ENCODE measurements at places on chromosomes 3 and 15.

DNA sequence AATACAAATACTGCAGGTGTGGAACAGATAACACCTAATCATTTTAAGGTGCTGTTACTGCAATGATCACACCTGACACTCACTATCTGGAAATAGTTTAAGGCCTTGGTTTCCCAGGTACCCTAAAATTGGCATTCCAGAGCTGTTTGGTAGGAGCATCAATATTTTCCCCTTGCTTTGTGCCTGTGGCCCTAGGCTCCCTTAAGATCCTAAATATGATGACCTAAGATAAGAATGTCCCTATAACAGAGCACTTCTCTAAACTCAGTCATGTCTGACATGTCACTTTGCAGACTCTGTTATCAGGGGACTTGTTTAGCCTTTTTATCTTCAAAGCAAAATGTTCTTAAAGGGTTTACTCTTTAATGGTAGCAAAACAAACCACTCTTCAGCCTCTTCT is 115.9 kb upstream of the STRIT1 start:
- no peak for DNase-seq

DNA sequence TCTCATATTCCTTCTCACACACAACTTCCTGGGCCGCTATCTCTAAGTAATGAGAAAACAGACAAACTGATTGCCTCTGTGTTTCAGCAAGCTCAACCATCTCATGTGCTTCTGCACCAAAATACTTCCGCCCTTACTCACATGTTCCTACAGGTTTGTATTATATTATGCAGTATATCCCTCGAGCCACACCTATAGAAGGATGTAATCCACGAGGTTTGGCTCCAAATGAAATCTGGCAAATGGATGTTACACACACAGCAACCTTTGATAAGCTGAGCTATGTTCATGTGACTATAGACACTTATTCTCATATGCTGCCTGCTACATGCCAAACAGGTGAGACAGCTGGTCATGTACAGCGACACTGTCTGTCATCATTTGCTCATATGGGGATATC is 22.6 kb downstream of the CCRL2 start:
- no peak for DNase-seq

DNA sequence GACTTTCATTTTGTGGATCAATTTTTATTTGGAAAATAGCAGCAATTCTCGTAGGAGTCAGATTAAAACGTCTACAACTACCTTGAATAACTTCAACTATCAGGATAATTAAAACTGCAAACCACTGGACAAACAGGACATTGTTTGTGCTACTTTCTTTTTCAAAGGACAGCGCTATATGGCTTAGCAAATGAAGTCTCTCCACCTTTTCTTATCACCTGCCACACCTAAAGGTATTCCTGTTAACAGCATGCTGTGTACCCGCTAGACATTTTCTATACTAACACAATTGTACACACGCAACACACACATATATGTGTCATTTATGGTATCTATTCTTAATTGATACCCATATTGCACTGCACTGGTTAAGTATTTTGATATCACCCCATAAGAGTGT is 19.2 kb downstream of the MNS1 start:
- no peak for DNase-seq

- DNase-seq: no peak
These were observed 1.2 kb downstream of the CPLX3 start for GRCh38 chr15:74827614-74828013.

DNA sequence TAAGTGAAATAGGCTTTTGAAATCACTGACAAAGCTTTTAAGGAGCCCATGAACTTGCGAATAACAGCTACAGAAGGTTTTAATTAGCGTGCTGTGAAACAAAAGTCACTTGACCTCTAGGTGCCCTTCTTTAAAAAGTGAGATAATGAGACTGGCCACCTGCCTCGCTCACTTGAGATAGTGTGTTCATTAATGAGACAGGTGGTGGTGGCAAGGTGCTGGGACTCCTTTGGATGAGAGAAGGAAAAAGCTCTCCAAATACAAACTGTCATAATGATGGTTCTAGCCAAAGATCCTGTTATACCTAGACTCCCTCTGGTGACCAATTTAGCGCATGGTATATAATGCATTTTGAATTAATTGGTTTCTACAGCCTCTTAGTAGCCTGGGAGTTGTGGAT is 22.7 kb upstream of the IREB2 start:
- DNase-seq: no peak

GRCh38 chr15:38128341-38128781 is 124.3 kb upstream of the SPRED1 start:
- no peak for DNase-seq

GRCh38 chr3:26652164-26652563 is 29.6 kb downstream of the LRRC3B start:
- DNase-seq: no peak

- no peak for DNase-seq
These were observed 95.7 kb downstream of the SUCNR1 start for GRCh38 chr3:151969026-151969642.

- no peak for DNase-seq
These were observed 822.7 kb downstream of the TUSC7 start for GRCh38 chr3:117532268-117532667.

GRCh38 chr3:193593668-193594030 is 641 bp downstream of the OPA1 start:
- DNase-seq: peak; percentile 37

GRCh38 chr15:51869060-51869421 is 39.6 kb downstream of the TMOD3 start:
- DNase-seq: no peak

- peak; percentile 36 for DNase-seq
These were observed 1.0 kb upstream of the DLL4 start for GRCh38 chr15:40927873-40928806.

- DNase-seq: no peak
These were observed 114.0 kb downstream of the CYP19A1 start for GRCh38 chr15:51224428-51224827.

DNA sequence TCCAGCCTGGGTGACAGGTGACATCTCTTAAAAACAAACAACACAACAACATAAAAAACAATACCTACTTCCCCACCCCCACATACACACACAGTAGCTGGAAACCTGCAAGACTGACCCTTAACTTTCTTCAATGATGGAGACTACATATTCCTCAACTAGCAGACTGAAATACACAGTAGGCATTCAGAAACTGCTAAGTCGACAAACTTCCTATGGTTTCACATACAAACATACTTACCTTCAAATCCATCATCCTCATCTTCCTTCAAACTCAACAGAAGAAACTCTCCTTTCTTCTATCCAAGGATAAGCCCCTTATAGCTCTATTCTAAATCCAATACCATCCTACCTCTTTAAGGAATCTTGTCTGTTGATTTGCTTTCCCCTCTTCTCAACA is 30.6 kb downstream of the DCUN1D1 start:
- no peak for DNase-seq

DNA sequence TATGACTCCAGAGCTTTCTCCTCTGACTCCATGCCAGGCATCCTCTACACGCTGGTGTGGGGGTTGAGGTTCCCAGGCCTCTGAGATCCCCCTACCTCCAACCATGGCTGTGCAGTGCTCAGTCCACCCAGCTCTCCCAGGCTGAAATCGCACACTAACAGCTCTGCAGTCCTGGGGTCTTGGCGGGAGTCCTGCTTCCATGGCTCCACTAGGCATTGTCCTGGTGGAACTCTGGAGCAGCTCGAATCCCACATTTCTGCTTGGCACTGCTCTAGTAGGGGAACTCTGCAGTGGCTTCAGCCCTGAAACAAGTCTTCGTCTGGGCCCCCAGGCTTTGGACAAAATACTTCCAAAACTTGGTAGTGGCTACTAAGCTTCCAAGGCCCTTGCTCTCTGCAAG is 50.7 kb downstream of the ROPN1B start:
- no peak for DNase-seq

DNA sequence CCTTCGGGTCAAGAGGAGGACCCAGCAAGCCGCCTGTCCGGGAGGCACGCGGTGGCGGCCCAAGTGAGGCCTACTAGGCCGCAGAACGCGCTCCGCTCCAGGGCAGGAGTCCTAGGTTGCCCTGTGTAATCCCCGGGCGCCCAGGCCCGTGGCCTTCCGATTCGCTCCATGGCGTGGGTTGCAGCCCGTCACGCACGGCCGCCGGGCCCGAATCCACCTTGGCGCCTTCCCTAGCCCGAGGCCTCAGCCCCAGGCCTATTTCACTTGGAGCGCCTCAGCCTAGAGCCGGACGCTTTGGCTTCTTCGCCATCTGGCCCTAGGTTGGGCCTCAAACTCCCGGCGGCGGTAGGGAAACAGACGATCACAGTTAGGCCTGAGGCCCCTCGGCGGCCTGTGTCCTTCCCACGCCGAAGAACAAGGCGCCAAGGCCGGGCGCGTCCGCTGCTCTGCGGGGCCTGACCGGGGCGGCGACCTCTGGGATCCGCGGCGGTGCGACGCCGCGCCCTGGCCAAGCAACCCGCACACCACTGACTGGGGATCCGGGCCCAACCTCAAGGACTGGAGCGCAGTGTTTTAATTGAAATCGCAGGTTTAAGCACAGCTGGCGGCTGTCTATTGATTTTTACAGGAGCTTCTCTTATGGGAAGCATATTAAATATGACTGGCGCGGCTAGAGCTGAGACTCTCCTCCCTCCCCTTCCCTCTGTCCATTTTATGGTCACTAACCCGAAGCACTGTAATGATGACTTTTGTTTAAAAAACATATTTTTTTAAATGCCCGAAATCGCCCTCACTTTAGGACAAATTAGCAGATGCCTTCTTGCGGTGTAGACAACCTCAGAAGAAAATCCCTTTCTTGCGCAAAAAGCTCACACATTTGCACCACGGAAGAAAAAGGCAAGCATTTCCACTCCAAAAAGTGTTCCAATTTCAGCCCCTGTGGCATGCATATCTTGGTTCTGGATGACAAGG is 3.8 kb upstream of the FEZF2 start:
- DNase-seq: no peak

DNA sequence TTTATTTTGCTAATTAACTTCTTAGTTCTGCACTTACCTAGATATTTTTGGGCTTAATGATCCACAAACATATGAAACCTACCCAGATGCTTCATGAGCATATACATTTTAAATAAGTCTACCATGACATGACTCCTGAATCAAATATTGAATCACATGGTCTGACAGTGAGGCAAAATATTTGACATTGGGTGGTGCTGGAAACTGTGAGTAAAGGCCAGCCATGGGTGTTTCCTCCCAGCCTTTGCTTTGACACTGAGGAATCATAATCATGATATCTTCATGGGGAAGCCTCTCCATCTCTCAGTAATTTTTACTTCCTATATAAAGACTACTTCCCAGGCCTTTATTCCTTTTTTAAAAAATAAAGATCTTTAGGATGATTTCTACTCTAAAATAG is 22.8 kb upstream of the SSR3 start:
- no peak for DNase-seq

DNA sequence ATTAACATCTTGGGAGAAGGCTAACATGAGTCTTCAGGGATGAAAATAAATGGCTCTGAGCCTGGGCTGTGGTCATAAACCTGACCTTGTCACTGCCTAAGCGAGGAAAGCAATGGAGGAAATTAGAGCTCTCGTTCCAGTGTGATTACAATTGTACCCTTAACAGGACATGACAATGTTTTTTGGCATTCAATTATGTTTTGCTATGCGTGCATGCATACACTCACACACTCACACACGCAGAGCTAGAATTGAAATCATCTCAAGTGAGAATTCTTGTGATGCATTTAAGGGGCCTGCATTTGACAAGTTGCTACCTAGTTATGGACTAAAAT is 24.1 kb downstream of the ZNF80 start:
- DNase-seq: no peak

DNA sequence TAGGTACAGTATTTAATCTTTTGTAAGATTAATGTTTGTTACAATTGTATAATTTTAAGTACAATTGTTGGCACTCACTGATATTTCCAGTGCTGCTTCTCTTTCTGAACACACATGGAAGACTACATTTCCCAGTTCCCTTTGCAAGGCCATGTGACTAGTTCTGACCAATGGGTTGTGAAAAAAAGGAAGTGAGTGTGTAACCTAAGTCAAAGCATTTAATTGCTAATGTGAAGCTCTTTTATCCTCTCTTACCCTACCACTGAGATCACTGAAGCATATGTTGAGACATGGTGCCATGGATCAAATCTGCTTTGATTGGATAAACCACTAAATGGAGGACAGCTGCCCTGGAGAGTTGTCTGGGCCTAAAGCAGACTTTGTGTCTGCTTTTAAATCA is 83.9 kb upstream of the PLXND1 start:
- DNase-seq: peak; percentile 84

- no peak for DNase-seq
These were observed 7.8 kb downstream of the DLL4 start for GRCh38 chr15:40936709-40937666.

GRCh38 chr3:129723558-129724324 is 117.3 kb upstream of the PLXND1 start:
- DNase-seq: no peak

GRCh38 chr3:42071904-42072812 is 19.0 kb upstream of the TRAK1 start:
- DNase-seq: no peak

- DNase-seq: no peak
These were observed 53.6 kb downstream of the FEZF2 start for GRCh38 chr3:62319570-62320243.

GRCh38 chr3:113054552-113054951 is 63.8 kb downstream of the GTPBP8 start:
- DNase-seq: no peak

DNA sequence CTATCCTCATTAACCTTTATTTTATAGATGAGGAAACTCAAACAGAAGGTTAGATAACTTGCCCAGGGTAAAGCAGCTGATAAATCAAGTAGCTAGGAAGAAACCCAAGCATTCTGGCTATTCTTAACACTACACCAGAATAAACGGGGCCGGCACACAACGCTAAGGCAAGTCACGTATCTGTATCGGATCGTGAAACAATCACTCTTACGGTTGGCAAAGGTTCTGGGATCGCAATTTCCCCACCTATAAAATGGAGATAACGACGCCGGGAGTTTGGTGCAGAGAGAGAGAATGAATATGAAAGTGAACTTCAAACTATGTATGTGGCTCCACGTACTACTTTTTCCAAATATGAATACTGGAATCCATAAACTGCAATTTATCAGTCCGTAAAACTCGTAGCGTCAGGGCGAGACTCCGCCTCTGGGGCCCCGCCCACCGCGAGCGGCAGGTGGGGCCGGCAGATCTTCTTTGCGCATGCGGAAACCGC is 252 bp upstream of the ARMC8 start:
- DNase-seq: peak; percentile 92

DNA sequence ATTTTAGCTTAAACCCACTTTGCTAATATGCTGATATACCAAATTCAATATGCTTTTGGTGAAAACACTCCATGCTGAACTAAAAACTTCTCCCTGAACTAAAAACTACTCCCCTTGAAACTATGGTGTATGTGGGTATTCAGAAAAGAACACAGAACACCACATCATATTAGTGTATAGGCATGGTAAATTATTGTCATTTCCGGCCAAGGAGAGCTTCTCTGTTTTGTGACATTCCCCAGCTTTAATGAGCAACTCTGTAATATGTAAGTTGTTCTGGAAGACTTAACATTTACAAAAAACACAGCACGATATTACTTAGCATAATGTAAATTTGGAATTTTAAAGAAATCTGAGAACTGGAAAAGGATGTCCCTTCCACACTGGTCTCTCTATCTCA is 269.9 kb upstream of the WNT5A start:
- DNase-seq: no peak

Measured in CD4-positive, alpha-beta T cell treated with Interleukin-21 for 1 hour (primary cell).